ENCODE measurements at places on chromosomes 5 and 9. TPM values are rescaled to one million over a fixed set of nuclear protein-coding genes. Genes with fewer than 3 reads are reported as not detected.

DNA sequence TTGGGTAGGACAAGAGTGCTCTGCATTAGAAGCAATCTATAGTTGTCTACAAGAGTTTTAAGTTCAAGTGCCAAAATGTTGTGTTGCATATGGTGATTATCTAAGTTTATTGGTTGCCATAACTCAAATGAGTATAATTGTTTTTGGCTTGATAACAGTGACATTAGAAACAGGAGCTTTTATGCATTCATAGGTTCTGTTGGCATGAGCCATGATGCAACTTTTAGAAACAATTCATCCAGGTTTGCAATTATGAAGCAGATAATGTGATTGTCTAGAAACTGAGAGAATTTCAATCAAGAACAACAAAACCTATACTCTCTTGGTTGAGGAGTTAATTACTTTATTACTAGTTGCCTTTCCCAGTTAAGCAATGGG, 137.0 kb downstream of the PBX3 start:
- no peak for DNase-seq

- DNase-seq = no peak
These were observed 34.4 kb downstream of the ZNF366 start for GRCh38 chr5:72472666-72473422.

- DNase-seq = no peak
These were observed 2.8 kb downstream of the TMEM268 start for GRCh38 chr9:114613919-114614318.

- DNase-seq = no peak
These were observed 16.9 kb downstream of the HMGXB3 start for GRCh38 chr5:150017226-150018005.

DNA sequence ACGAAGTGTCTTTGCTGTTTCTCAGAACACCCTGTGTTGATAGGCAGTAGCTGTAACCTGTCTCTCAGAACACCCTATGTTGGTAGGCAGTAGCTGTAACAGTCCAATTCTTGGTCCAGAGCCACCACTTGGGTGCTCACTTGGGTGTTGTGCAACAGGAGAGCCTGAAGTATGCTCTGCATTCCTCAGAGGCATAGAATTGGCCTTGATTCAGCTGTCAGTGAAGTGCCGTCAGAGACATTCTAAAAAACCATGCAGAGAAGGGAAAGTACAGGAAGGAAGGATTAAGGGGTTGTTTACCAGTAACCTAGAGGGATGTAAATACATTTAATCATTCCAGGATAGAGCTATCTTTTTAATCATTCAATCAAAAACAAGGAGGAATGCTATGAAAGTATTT, 231.2 kb downstream of the ARRDC3 start:
- DNase-seq = no peak

DNA sequence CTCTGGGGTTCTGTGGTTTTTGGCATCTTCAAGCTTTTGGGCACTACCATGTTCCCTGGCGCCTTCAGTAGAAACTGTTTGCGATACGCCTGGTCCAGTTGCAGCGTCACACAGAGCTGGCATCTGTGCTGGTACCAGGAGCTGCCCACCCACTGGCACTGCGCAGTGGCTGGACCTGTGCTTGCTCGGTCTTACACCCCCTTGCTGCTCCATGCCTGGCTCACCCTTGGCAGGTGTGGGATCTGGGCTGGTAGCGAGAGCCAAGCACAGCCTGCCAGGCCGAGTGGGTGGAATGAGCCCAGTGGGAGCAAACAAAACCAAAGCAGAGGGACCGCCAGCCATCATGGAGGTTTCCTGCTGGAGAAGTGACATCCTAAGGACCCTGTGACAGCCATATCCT, 170.2 kb upstream of the IRX2 start:
- no peak for DNase-seq

The VCAN gene
- polyA plus RNA-seq = 295 TPM

Data from right renal pelvis (tissue), 4 donors.